Smooth muscle cell of the pulmonary artery (primary cell): ENCODE measurements at places on chromosomes 5 and 9. TPM values are rescaled to one million over a fixed set of nuclear protein-coding genes. Genes with fewer than 3 reads are reported as not detected.

Gene UGT3A1
- not detected in 2 replicates for total RNA-seq

Gene ABO
- not detected in 2 replicates for total RNA-seq

Gene C5orf24
- 49.2 and 71.4 TPM in 2 replicates for total RNA-seq

Gene ESM1
- total RNA-seq = 54.3 and 370 TPM in 2 replicates

Gene RASEF
- total RNA-seq = 0.07 TPM in 2 replicates

Gene MED27
- total RNA-seq = 14.6 and 15.2 TPM in 2 replicates

Gene FBN2
- 59.1 and 146 TPM in 2 replicates for total RNA-seq

Gene MARCOL
- not detected in 2 replicates for total RNA-seq

Gene CCDC192
- total RNA-seq = not detected in 2 replicates

Gene NME5
- 2.5 and 2.7 TPM in 2 replicates for total RNA-seq

Gene IFNA13
- total RNA-seq = not detected in 2 replicates

Gene PTGES
- total RNA-seq = 6.5 and 21.0 TPM in 2 replicates

Gene C7
- 1.5 and 36.9 TPM in 2 replicates for total RNA-seq

Gene SHISAL2B
- total RNA-seq = not detected in 2 replicates

Gene BTNL9
- total RNA-seq = not detected in 2 replicates

Gene IFNB1
- not detected in 2 replicates for total RNA-seq

Gene RNF180
- total RNA-seq = 6.0 and 7.6 TPM in 2 replicates

Gene PCDHB3
- total RNA-seq = 0.79 and 1.6 TPM in 2 replicates

Gene BTNL3
- total RNA-seq = not detected in 2 replicates

Gene WDR38
- not detected in 2 replicates for total RNA-seq

Gene FST
- total RNA-seq = 175 and 189 TPM in 2 replicates

Gene NOXA1
- 0.36 and 0.46 TPM in 2 replicates for total RNA-seq

Gene C8G
- 0.72 and 0.79 TPM in 2 replicates for total RNA-seq

Gene GRIA1
- total RNA-seq = 0.23 and 2.4 TPM in 2 replicates

Gene STKLD1
- total RNA-seq = 0.20 and 0.33 TPM in 2 replicates

Gene SPACA9
- total RNA-seq = 4.0 and 5.7 TPM in 2 replicates

Gene IGFBPL1
- total RNA-seq = 0.20 TPM in 1 of 2 replicates, not detected in the other

Gene PCDHA12
- total RNA-seq = 0.07 and 0.33 TPM in 2 replicates

Gene HSD17B4
- 182 and 192 TPM in 2 replicates for total RNA-seq
